Activated T-helper 1 cell treated with anti-CD3 and anti-CD28 coated beads, Interleukin-12 subunit alpha, Interleukin-12 subunit beta, Interleukin-2, Interleukin-4 antibody, amounts not matched to agents 30 ng/mL and 10 ng/mL and 1 ng/mL, durations not matched to agents 14 hours and 24 hours and 36 hours (primary cell): ENCODE measurements at places on chromosomes 7 and 10.
A peak's percentile ranks its signal among the peaks of the same experiment; 100 is the strongest.

DNA sequence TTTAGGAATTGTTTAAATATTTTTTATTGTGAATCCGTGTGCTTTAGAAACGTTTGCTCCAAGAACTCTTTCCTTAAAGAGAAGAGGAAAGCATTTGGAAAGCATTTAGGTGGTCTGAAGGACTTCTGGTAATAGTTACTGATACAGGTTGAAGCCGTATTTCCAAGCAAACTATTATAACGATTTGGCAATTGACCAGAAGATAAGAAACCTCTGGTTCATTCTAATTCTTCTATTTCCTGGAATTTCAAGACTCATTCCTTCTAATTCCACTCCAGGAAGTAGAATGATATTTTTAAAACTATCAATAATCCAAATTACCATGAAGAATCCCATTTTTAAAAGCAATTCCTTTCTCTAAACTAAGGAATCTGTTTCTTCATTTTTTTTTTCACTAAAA is 158.9 kb upstream of the AGR3 start:
- DNase-seq, result no peak

DNA sequence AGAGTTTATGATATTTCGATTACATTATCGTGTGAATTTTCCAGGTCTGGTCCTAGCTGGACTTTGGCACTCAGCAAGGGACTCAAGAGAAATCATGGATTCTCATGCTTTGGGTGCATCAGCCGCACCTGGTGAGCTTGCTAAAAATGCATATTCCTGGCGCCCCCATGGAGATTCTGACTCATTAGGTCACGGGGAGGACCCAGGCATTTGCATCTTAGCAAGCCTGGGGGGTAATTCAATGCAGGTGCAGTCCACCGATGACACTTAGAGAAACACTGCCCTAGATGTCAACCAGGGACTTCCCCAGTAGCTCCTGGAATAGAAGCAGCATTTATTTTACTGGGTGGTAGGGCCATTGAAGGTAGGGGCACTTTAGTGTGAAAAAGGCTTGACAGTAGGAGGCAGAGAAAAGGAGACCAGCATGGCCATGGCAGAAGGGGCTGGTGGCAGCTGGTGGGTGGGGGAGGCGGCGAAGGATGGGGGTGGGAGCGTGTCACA is 29.9 kb upstream of the PDCD4 start:
- DNase-seq, result no peak

DNA sequence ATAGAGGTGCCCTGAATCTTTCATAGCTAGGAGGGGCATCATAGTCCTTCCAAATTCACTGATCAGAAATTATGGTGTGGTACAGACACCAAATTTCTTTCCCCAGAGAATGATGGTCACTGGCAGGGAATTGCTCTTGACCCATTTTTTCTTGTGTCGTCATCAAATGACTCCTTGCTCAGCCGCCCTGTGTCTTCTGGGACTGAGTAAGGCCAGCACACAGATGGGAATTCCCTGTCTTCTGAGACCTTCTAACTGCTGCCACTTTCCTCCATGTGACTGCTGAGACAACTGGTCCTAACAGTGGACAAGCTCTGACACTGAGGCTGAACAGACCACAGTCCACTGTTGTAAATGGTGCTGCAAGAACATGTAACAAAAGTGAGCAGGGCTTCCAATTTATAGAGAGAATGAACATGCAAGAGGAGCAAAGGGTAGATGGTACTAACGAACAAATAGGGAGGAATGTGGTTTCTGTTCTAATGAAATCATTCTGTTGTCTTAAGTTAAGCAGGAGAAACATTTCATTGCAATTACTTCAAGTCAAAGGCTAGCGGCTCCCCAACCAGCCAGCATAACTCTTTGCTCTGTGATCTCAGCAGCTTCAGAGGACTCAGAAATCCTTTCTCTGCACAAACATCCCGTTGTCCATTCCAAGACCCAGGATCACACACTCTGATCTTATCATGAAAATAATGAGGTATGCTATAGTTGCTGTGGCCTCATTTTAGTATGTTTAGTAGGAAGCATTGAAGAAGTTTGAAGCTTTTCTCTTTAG is 235.9 kb upstream of the PRSS1 start:
- DNase-seq, result no peak

DNA sequence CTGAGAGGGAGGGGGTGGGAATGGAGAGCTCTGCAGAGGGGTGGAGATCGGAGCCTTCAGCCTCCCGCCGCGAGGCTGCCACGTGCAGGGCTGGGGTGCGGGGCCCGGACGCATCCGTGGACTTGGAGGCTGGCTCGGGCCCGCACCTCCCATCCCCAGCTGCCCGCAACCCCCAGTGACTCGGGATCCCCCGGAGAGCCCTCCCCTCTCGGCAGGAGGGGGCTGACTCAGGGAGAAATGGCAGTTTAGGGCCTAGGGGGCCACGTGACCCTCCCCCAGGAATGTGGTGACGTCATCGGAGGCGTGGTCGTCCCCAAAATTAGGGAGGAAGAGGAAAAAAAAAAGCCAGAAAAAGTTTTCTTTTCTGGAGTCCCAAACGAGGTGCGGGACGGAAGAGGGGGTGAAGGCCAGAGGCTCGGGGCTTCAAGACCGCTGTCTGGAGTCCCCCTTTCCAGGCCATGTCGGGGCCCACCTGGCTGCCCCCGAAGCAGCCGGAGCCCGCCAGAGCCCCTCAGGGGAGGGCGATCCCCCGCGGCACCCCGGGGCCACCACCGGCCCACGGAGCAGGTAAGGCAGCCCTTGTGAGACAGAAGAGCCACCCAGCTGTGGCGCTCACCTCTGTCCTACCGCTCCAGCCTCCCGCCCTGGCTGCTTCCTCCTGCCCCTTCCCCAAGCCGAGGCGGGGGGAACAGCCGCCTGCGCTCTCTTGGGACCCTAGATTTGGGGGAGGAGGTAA is at the start of gene TRIP6:
Gene TRIP6 (plus strand): TSS at position 348 of the 736 bp plus-strand sequence. CDS start 111 bp downstream, at position 459.
- DNase-seq, result peak; percentile 43

GRCh38 chr10:102644646-102645387 is 538 bp downstream of the TRIM8 start:
- DNase-seq, result peak; percentile 70

DNA sequence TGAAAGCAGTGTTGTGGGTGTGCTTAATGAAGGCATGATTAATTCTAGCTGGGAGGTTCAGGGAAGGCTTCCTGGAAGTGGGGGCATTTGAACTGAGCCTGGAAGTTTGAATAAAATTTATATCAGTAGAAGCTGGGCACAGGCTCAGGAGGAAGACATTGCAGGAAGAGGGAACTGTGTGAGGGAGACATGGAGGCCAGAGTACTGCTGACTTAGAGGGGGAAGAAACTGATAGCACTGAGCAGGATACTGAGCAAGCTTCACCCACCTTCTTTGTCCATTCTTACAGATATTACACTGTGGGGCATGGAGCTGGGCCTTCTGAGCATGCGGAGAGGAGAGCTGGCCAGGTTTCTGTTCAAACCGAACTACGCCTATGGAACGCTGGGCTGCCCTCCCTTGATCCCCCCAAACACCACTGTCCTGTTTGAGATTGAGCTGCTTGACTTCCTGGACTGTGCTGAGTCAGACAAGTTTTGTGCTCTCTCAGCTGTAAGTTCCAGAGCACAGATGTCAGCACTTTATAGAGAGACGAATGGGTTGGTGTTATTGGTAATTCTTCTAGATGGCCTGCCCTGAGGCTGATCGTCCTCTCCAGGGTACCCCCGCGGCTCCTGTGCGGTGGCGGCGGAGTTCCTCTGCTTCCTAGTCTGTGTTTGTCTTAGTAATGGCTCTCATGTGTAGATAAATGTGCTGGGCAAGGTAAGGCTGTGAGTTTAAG is 2.1 kb downstream of the FKBP6 start:
- no peak for DNase-seq

GRCh38 chr7:41880107-41880506 is 177.2 kb upstream of the INHBA start:
- DNase-seq, result no peak

DNA sequence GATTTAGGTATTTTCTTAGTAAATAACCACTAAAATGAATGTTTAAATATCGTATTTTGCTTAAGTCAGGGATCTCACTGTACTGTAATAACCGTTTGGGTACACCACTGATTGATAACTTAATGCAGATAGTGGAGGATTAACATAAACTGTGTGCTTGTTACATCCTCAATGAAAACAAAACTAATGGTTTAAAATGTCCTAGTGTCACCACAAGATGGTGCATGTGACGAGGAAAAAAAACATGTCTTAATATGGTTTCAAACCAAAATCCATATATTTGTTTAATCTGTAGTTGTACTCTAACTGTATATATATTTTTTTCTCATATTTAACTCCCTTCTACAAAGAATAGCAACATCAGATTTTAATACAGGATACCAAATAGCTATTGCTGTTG is 19.2 kb downstream of the ARMC10 start:
- DNase-seq, result no peak

DNA sequence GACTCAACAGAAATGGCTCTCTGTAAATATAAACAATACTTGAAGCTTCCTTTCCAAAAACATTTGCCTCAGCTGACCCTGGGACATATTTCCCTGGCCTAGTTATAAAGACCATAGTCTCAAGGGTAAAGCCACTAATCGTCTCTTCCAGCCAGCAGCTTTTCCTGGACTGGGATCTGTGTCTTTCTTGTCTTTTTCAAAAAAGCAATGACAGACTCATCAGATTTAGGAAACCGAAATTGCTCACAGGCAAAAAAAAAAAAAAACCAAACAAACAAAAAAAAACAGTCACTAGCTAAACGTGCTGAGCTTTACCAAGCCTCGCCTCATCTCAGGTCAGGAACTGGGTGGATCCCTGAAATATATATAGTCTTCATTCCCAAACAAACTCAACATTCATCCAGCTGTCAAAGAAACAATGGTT is 23.5 kb downstream of the STN1 start:
- no peak for DNase-seq

DNA sequence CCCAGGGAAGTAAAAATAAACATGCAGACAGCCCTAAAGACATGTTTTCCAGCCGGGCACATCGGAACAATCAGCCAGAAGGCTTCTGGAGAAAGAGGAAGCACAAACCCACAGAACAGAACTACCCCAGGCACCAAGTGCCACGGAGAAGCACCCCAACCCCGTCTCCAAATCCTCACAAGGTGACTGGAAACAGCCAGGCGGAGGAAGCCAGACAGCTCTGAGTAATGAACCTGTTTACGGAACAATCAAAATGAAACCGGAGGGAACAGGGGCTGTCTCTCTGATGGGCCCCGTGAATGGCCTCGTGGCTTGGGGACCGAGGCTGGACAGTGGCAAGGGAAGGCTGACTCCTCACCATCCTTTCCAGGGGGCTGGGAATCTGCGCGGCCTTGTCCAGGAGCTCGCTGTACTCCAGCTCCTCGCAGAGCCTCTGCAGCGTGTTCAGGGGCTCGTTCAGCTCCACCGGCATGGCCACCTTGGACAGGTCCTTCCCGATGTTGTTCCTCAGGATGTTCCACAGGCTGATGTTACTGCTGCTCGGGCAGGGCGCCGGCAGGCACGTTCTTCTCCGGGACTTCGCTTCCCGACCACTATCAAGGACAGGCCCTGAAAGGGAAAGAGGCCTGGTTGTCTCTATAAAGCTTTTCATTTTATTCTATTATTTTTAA is 77.0 kb upstream of the GSDME start:
- no peak for DNase-seq

GRCh38 chr10:36837416-36837815 is 288.0 kb upstream of the ANKRD30A start:
- DNase-seq, result no peak

DNA sequence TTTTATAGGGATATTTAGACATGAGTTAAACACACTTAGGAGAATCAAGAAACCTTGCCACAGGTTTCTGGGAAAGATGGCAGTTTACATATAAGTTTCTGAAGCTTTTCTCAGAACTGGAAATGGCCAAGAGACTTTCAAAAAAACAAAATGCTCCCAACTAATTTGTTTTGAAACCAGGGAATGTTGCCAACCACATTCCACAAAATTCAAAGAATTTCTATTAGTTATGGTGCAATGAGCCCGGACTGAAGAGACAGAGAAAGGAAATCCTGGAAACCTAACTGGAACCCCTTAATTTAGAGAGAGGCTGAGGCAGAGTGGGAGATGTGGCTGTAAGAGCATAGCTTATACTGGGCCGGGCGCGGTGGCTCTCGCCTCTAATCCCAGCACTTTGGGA is 128.5 kb downstream of the PTEN start:
- DNase-seq, result no peak

- DNase-seq, result no peak
Observed at GRCh38 chr7:48033922-48034321, 1.4 kb upstream of the C7orf57 start.

DNA sequence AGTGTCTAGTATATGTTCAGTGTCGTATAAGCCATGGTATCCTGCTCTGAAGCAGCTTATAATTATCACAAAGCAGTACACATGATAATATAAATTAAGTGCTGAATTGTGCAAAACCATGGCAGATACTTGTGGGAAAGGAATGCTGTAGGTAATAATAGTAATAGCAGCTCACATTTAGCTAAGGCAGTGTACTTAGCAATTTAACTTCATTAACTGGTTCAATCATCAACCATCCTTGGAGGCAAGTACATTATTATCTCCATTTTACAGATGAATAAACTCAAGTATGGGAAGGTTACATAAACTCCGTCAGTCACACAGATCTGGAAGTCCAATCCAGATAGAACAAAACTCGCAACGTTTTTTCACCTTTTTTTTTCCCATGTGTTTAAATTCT is 21.6 kb upstream of the RNF148 start:
- DNase-seq, result no peak

- no peak for DNase-seq
Observed at GRCh38 chr10:72243822-72244437, 27.9 kb upstream of the ASCC1 start.

DNA sequence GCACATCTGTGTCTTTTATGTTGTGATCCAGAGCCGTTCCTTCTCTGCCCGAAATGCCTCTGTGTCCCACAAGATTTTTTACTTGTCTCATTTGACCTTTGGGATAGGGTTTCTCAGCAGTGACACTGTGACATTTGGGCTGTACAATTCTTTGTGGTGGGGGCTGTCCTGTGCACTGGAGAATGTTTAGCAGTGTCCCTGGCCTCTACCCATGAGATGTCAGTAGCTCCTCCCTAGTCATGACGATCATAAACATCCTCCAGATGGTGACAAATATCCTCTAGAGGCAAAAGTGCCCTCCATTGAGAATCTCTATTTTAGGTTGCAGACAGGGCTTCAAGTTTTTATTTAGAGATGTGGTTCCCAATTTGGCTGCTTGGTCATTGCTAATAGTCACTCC is 91.3 kb downstream of the PPP1R17 start:
- no peak for DNase-seq

DNA sequence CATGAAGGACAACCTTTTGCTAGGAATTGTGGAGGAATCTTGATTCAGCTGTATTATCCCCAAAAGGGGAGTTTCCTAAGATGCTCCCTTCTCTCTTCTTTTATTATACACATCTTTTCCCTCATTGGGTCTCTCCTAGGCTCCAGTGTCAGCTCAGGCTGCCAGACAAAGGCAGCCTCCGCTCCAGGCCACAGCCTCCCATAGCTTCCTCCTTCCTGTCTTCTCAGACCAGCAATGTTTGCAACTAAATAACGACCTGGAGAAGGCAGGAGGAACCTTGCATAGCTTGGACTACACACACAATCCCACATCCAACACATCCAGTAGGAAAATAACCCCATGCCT is 12.3 kb downstream of the SFXN3 start:
- DNase-seq, result no peak

DNA sequence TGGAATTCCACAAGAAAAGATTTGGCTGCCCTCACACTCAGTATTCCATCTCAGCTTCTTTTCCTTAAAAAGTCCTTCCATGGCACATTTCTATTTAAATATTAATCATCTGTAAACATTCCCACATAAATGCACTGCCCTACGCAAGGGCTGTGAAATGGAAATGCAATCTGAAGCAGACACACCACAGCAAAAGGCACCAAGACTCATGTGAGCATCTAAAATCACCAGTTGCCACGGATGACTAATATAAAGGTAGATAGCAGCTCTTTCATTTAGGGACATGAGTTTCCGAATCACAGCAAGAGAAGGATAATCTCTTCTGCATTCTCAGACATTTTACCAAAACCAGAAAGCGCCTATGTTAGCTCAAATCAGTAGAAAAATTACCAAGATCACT is 31.6 kb downstream of the COA1 start:
- no peak for DNase-seq
